ENCODE measurements at places on chromosomes 12 and 14.

GRCh38 chr12:2531371-2531770, 263.4 kb upstream of the FKBP4 start:
- DNase-seq = no peak

DNA sequence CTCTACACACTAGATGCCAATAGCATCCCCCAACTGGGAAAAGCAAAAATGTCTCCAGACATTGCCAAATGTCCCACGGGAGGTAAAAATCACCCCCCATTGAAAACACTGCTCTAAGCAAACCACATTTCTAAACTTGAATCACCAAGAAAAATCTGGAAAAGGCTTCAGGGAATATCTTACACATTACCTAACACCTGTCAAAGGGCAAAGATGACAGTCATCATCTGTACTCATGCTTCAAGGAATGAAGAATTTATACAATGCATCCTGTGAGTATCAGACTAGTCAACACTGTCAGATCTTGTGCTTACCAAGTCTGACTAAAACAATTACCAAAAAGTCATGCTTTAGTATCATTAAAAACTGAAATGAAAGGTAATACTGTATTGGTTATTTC, 161.6 kb upstream of the SOX5 start:
- DNase-seq = no peak

GRCh38 chr12:54368025-54368708, 3.9 kb upstream of the GPR84 start:
- no peak for DNase-seq

DNA sequence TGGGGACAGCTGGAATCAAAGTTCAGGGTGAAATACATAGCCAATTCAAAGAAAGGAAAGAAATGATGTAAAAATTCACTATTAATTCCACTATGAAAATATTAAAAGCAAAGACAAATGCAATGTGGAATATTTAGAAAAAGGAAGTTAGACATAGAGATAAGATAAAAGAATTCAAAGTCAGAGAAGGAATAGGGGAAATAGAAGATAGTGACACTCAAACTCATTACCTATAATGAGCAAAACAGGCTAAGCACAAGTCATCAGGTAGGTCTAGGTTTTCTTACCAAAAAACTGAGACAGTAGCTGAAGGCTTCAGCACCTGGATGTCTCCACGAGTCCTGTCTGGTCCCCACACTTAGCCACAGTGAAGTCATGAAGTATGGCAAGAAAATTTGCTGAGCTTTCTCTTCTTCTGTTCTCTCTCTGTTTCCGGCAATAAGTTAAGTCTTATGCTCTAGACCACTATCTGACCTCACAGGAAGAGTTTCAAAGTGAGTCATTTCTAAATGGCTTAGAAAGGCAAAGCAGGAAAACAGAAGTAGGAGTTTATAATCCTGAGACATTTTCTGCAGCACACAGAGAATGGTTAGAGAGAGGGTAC, at the start of gene C3AR1:
Gene C3AR1, minus strand, starts transcription at position 369 of the 604 bp plus-strand sequence. CDS start 6,174 bp downstream, outside the sequence.
- no peak for DNase-seq

DNA sequence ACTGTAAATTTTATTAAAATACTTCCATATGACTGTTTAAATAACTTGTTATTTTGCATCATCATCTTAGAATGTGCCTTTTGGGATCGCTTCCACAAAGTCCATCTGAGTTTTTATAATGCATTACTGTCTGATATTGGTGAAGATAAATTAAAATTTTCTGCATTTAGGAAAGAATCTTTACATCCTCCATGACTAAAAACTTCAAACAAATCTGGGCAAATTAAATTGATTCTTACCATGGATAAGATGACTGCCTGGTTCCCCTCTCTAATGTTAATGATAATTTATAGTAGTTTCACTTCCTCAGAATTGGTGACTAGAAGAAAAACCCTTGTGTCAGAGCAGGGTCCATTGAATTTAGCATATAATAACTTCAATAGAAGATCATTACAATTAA, 94.7 kb upstream of the SLC38A4 start:
- DNase-seq = no peak

- DNase-seq = no peak
Measured at GRCh38 chr14:24436355-24437019, 6.1 kb downstream of the SDR39U1 start.

DNA sequence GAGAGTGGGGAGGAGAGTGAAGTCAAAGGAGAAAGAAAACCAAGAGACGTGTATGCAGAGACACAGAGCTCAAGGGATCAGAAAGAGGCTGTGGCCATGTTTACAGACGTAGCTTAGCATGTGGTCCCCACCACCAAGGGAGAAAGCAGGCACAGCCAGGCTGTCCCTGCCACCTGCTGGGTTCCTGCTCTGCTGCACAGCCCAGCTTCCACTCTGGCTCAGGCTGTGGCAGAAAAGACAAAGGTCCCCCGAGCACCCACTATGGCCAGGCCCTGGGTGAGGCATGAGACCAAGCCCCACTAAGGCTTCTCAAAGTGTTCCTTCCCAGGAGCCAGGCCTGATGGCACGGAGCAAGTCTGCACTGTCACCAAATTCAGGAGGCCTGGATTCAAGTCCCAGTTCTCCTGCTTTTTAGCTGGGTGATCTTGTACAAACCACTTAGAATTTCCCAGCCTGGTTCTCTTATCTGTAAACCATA, 25.9 kb upstream of the COL2A1 start:
- DNase-seq = no peak

GRCh38 chr12:14558473-14558959, 9.2 kb downstream of the PLBD1 start:
- DNase-seq = no peak

DNA sequence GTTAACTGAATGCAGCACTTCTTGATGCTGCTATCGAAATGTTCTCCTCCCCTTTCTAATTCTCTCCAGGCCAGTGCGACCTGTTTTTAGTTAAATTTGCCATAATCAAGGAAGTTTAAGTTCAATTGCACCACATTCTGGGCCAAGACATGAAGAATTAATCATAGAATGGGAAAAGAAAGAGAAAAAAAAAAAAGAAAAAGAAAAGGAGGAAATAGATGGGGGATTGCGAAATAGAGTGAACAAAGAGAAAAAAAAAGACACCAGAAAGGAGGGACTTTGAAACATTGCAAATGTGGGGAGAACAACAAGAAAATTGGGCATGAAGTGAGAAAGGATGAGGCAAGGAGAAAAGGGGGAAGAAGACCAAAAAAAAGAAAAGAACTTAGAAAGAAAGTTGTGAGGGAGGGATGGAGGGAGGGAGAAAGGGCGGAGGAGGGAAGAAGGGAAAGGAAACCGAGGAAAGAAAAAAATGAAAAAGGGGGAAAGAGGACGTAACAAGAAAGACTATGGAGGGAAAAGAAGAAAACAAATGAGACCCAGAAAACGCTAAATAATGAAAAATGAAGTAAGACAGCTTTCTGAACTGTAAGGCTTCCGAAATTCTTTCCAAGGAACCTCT, 32.8 kb upstream of the TBX5 start:
- no peak for DNase-seq
